ENCODE measurements at places on chromosomes 7 and 10.
A peak's percentile ranks its signal among the peaks of the same experiment; 100 is the strongest.

DNA sequence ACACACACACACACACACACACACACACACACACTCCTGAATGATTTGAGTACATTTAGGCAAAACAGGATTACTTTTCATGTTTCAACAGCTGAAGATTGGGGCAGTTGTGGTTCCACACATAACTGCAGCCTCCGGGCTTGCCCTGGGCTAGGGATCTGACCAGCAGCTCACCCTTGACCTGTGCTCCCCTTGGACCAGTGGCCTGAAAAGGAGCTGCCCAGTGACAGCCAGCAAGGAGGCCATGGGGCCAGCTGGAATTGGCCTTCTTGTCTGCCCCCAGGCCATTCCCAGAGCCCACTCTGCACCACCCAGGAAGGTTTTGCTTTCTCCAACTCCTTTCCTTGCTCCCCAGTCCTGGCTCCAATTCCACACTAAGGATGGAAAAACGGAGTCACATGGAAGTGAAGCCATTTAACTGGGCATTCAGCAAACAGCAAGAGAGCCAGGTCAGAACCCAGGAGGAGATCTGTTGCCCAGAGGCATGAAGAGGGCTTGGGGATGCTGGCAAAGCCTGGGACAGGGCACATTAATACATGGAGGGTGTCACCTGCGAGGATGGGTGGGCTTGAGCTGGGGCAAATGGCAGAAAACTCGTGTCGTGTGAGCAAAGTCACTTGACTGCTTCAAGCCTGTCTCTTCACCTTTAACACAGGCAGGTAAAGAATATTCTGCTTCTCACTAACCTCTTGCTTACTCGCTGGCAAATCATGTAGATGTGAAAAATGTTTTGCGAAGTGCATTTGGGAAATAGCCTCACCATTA, 61.5 kb upstream of the GDF10 start:
- DNase-seq, result no peak

- DNase-seq, result no peak
Observed at GRCh38 chr10:6586501-6586900, 6.4 kb upstream of the PRKCQ start.

DNA sequence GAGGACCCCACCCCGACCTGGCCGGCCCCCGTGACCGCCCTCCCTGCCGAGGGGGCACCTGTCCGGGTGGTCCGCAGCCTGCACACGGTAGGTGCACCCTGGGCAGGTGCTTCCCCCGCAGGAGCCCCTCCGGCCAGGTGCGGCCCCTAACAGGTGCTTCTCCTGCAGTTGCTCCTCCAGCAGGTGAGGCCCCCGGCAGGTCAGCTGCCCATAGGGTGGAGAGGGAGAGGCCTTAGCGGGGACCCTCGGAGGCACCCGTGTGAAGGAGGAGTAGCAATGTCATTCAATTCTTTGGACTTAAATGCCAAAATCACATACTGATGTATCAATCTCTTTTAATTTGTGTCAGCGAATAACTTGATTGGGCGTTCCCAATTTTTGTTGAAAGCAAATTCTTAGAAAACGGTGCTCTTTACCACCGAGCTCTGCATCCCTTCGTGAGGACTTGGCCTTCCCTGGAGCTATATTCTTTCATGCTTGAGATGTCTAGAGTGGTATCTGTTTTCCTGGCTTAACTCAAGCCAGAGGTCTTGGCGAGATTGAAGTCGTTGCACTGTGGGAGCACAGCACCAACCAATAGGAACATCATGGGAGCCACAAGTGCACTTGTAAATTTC, 738 bp upstream of the NCAPG2 start:
- DNase-seq, result no peak

DNA sequence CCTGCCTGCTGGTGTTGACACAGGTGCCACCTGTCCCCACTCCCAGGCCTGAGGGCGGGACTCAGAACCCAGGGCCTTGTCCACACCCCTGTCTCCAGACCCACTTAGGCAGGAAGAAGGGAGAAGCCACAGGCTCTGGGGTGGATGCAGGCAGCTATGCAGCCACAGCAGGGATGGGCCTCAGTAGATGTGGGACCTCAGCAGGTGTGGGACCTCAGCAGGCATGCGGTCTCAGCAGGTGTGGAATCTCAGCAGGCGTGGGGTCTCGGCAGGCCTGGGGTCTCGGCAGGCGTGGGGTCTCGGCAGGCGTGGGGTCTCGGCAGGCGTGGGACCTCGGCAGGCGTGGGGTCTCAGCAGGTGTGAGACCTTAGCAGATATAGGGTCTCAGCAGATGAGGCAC, 118.0 kb upstream of the PITRM1 start:
- no peak for DNase-seq

- DNase-seq, result peak; percentile 30
Observed at GRCh38 chr10:43138757-43139241, 554 bp downstream of the CSGALNACT2 start.

DNA sequence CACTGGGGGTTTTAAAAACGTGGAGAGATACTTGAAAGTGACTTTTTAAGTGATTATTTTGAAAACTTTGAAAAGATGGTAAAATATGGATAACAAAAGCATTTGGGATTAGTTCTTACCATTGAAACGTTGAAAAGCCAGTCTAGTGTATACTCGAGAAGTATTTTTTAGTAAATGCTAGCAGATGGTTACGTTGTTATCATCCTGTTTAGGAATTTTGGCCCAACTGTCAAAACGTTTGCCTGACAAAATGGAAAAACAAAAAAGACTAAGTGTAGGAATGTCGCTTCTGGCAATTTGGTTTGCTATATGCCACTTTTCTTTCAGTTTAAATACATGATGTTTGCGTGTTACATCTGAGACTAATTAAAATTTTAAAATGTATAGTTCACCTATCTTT, 1.2 kb downstream of the RBM33 start:
- DNase-seq, result no peak

DNA sequence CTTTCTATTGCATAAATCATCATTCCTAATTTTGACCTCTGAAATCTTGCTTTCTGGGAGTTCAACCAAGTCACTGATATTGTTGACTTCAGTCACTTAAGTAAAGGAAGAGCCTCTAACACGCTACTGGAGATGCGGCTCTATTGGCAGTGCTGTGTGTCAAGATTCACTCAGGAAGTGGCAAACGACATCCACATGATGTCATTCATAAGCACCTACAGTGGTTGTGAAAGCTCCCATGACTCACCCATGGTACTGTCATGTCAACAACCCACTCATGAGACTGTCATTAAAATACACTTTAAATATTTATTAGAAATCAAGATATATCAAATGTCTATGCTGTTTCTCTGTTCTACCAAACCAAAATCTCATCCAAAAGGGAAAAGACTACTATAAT, 52.5 kb upstream of the LHFPL3 start:
- no peak for DNase-seq

DNA sequence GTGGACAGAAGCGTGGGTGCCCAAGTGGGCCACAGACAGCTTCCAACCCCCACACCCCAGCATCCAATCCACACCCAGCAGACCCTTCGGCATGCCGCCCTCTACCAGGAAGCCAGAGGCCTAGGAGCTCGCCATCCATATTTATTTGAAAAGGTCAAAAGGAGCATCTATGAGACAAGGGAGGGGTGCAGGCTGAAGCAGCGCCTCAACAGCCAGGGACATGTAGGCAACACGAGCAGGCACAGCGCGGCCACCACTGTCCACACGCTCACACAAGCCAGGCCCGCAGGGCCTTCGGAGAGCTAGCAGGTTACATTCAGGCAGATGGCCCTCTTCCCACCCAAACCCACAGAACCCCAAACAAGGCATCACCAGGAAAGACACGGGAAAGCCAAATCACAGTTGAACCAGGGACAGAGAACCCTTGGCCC, 34.6 kb downstream of the PSAP start:
- DNase-seq, result no peak

DNA sequence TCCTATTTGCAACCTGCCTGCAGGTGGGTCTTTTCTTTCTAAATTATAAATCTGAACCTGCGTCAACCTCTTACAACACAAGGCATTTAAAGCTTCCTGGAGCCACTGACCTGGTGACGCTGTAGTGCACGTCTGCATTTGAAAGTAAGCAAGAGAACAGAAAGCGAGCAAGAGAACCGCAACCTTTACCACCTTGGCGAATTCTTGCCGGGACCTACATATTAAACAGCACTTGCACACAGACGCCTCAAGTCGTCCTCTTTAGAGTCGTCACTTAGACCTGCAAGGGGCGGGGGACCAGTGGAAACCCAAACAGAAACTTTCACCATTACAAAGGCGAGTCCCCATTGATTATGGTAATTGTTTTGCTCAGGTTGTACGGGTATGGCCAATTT, 9.5 kb downstream of the GLI3 start:
- no peak for DNase-seq

All from NCI-H1694 treated with DMSO at 0.1 percent for 48 hours (cell line).